Cardiac muscle cell (in vitro differentiated cells and primary cell): ENCODE measurements at places on chromosomes 4 and X.

DNA sequence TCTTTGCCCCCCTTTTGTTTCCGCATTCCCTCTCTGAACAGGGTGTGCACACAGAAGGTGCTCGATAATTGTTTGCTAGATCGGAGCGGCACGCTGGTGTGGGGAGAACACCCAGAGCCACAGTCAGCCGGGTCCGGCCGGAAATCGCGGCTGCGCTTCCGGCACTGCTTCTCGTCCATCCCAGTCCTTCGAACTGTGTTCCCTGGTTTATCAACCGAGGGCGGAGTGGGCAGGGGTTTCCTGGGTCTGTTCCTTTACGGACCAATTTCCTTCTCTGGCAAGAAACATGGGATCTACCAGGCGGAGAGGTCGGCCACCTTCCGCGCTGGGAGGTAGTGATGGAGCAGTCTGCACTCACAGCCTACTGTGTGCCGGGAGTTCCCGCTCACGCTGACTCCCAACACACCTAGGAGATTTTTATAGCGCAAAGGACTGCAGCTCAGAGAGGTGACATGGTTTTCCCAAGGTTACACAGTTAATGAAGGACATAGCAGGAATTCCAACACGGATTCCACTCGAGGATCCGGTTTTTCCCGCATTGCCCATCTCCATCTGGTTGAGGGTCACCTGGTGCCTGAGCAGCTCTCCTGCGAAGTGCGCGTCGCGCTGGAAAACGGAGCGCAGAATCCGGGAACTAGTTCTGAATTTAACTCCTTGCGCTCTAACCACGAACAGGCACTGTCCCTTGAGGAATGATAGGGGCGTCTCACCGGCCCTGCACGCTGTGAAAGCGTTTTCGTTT, 6.8 kb downstream of the MSX1 start:
- DNase-seq = peak; percentile 35

GRCh38 chr4:140271553-140271952, 101.9 kb upstream of the SCOC start:
- DNase-seq = no peak

- no peak for DNase-seq
Measured at GRCh38 chr4:52298444-52298843, 247.3 kb downstream of the SPATA18 start.

GRCh38 chr4:74262522-74262921, 45.7 kb upstream of the EPGN start:
- DNase-seq = peak; percentile 43

DNA sequence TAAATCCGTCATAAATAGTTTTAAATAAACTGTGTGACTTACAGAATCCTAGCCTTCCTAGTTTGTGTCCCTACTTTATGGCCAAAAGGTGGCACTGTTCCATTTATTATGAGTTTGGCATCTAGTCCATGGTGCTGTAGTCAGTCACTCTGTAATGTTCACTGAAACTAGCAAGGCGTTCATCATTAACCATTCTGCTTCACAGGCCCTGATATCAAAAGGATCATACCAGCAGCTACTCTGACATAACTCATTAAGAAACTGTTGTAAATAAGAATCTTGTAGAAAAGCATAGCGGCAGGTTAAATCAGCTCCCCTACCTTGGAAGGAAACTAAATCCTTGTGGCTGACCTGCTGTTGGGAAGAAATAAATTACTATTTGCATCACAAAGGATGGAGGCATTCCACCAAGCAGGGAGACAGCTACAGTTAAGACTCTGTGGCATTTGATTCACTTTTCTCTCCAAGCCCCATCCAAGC, 919.6 kb upstream of the DIAPH2 start:
- DNase-seq = peak; percentile 65

DNA sequence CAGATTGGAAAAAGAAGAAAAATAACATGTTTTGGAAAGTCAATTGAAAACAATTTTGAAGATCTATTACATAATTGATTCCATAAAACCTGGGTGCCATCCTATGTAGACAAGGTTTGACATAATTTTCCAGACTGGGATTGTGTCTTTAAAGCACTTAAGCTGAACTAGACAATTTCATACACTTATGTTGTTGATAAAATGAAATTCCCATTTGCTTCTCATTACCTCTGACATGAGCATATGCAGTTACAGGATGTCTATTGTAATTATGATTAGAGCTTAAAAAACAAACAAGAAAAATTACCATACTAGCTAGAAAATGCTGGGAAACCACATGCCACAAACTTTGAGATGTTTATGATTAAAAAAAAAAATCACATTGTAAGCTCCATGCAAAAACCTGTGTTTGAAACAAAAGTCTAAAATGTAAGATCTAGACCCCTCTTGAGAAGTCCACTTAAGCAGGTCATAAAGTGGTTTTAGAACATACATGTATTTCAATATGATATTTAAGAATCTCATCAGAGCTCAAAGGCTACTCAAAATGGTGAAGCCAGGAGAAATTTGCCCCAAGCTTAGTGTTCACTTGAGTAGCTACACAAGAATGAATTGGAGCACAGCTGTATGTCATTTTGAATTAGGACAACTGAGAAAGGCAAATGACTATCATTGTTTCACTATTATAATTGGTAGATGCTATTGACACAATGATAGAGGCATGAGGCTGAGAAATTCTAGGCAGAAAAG, 181.1 kb upstream of the PABPC4L start:
- DNase-seq = no peak

- peak; percentile 50 for DNase-seq
Measured at GRCh38 chrX:19544693-19545305, 29.5 kb upstream of the MAP3K15 start.

GRCh38 chrX:2965965-2966364, 36.8 kb upstream of the ARSD start:
- no peak for DNase-seq

GRCh38 chrX:40683245-40683644, 35.9 kb upstream of the CXorf38 start:
- DNase-seq = no peak

DNA sequence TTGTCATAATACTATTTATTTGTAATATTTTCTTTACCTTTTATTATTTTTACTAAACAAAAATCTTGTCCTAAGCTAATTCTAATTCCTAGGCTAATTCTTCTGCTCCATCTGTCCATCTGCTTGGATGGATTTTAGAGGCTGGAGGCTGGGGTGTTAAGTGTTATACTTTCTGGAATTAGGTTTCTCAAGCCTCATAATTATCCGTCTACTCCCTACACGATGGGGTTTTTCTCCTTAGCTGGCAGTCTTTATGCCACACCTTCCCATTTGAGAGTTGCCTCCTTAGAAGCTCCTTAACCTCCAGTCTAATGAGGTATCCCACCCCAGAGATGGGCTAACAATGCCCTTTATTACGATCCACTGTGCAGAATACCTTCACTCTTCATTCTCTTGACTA, 37.6 kb upstream of the LGI2 start:
- no peak for DNase-seq

DNA sequence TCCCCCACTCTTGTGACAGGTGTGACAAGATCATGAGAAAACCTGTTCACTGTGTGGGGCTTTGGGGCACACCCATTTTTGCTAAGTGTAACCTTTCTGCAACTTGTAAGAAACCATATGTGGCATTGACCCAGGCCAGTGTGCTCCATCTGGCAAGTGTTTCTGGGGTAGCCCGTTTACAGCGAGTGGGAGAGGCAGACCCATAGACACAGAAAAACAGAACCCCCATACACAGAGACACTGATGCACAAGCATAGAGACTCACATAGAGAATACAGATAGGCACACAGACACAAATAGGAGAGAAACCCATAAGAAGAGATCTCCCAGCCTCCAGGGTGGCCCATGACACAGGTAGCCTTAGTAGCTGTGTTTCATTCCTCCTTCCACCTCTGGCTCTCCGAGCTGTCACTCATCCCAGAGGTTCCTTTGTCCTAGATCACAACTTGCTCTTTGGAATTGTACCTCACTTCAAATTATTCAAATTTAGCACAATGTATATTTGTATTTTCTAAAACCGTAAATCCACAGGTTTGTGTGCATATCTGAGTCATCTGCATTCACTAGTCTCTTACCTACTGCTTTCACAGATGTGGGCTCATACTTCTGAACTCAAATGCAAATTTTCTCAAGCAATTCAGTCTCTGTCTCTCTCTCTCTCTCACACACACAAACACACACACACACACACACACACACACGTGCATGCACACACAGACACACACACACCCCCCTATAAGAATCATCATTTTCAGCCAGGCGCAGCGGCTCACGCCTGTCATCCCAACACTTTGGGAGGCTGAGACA, 114.4 kb downstream of the SH3KBP1 start:
- no peak for DNase-seq

GRCh38 chrX:72262077-72262476, 15.0 kb downstream of the RPS4X start:
- no peak for DNase-seq

- DNase-seq = no peak
Measured at GRCh38 chr4:3429651-3430050, 12.1 kb upstream of the HGFAC start.

- DNase-seq = no peak
Measured at GRCh38 chrX:154044091-154044490, 24.4 kb upstream of the IRAK1 start.

DNA sequence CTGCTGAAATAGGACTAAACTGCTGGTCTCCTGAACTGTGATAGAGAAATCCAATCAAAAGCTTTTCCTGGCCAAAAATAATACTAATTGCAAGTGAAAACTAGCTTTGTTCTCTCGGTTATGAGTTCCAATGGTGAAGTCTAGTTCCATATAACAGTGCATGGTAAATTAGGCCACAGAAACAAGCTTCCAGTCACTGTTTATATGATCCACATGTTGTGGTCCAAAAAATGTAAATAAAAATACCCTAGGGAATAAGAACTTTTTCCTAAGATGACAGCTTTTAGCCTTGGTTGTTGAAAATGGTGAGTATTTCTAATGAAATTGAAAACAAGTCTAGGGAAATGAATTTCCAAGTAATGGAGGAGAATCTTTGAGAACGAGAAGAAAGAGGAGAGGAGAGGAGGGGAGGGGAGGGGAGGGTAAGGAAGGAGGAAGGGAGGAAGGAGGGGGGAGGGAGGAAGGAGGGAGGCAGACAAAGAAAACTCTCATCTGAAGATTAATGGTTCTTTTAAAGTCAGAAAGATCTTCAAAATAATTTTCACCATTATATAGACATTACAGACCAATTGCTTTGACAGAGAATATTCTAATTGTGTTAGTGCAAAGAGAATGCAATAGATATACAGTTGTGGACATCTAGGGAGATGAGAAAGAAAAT, 26.1 kb downstream of the PALLD start:
- DNase-seq = no peak

- DNase-seq = no peak
Measured at GRCh38 chr4:80189956-80190677, 7.2 kb upstream of the PRDM8 start.

- DNase-seq = peak; percentile 46
Measured at GRCh38 chr4:141768954-141769353, 132.6 kb downstream of the IL15 start.

DNA sequence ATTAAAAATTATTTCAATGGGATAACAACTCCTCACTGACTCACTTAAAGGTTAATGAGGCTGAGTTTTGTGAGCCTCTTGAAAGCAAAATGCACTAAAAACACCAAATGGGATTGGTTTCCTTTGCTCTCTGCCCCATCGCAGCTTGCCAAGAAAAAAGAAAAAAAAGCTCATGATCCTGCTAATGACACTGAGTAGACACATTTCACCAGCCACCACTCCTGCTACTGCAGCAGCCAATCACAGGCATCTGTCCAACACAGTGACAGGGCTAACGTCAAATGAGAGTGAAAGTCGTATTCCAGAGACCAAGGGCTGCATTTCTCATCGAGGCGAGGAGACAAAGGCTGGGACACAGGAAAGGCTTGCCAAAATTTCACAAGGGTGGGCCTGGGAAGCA, 5.2 kb downstream of the APBB2 start:
- DNase-seq = peak; percentile 40

DNA sequence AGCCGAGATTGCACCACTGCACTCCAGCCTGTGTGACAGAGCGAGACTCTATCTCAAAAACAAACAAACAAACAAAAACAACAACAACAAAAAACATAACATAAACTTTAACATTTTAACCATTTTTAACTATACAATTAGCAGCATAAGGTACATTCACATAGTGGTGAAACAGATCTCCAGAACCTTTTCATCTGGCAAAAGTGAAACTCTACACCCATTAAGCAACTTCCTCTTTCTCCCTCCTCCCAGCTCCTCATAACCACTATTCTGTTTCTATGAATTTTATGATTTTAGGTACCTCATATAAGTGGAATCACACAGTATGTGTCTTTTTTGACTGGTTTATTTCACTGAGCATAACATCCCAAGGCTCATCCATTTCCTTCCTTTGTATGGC, 103.6 kb downstream of the FAM13A start:
- no peak for DNase-seq

GRCh38 chr4:94603170-94603747, 151.5 kb downstream of the PDLIM5 start:
- DNase-seq = no peak

DNA sequence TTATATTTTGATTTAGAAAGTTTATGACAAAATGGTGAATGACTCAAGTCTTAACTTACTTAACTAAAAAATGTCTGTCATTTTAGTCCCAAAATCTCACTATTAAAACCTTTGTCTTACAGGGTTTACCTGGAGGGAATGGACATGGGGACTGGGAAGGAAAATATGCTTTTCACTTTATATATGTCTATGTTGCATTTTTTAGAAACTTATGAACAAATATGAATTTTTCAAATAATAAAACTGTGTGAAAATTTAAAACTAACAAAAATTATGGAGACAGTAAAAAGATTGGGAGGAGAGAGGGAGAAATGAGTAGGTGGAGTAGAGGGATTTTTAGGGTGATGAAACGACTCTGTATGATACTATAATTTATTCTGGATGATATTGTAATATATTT, 6.2 kb downstream of the MGARP start:
- DNase-seq = no peak

DNA sequence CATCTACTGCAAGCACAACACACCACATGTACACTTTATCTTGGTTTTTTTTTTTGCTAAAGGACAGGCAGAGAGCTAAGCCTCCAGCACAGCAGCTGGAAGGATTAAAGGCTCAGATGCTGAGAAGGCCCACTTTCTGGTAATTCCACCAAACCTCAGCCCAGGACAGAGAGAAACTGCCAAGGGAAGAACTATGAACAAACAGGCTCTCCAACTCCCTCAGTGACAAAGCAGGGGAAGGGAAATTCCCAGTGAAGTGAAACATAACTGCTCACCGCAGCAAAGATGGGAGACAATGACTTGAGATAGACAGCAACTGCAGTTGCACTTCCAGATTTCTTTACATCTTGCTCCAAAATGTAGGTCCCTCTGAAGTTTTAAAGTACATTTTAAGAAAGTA, 4.8 kb downstream of the PROM1 start:
- DNase-seq = peak; percentile 25

DNA sequence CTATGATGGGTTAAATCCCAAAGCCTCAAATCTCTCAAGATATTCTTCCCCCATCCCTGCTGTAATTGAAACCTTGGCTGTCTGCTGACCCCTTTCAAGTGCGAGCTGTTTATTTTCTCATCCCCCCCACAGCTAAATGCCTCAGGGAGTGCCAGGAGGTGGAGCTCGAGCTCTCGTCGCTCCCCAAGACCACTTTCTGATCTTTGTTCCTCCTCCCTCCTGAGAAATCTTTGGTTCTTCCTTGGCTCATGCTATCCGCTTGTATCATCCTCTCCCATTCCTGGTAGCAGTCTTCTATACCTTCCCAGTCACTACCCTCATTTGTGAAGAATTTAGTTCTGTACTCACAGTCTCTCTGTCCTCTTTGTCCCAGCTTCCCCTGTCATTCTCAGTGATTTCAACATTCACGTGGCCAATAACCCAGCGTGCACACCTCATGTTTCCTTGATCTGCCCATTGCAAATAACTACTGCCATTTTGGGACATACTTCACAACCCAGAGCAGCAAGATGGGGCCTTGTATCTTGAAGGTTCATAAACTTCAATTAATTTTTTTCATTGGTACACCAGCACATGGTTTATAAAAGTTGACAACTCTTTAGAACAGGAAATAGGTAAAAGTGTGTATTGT, 9.2 kb upstream of the SLC25A43 start:
- no peak for DNase-seq
